ENCODE measurements at places on chromosomes 6 and 20.

- no peak for DNase-seq
These were observed 10.7 kb upstream of the ADRM1 start for GRCh38 chr20:62292108-62292507.

DNA sequence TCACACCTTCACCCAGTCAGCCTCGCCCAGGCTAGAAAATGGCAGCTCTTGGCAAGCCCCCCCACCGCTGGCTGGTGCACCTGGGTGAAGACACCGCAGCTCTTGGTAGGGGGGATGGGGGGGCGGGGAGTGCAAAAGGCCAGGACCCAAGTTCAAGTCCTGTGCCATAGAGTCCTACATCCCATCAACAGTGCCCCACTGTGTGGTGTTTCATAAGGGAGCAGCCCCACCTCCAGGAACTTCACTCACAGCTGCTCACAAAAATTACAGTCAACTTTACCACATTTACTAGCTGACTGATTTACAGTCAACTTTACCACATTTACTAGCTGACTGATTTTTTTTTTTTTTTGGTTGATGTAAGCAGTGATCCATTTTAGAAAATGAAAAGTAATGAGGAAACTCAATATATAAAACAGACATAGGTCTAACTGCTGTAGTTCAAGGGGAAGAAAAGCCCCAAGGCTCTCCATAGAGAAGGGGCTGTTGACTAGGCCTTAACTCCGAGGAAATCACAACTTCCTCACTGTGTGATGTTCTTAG is 208.9 kb upstream of the SNX9 start:
- no peak for DNase-seq

DNA sequence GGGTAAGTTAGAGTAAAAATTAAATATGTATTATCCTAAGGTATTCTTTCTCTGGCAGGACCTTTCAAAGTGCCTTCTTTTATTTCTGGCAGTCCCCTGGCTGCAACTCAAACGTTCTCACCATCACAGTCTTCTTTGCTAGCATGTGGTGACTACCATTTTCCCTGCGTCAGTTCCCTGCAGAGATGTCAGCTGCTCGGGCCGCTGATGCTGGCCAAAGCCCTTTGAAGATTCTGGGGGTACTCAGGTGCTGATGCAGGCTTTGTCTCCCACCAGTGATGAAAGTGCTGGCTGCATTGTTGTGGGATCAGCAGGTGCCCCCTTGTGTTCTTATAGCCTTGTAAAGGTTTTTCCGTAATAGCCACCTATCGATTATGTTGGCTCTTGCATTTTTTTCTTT is 140.1 kb downstream of the BTBD3 start:
- no peak for DNase-seq

DNA sequence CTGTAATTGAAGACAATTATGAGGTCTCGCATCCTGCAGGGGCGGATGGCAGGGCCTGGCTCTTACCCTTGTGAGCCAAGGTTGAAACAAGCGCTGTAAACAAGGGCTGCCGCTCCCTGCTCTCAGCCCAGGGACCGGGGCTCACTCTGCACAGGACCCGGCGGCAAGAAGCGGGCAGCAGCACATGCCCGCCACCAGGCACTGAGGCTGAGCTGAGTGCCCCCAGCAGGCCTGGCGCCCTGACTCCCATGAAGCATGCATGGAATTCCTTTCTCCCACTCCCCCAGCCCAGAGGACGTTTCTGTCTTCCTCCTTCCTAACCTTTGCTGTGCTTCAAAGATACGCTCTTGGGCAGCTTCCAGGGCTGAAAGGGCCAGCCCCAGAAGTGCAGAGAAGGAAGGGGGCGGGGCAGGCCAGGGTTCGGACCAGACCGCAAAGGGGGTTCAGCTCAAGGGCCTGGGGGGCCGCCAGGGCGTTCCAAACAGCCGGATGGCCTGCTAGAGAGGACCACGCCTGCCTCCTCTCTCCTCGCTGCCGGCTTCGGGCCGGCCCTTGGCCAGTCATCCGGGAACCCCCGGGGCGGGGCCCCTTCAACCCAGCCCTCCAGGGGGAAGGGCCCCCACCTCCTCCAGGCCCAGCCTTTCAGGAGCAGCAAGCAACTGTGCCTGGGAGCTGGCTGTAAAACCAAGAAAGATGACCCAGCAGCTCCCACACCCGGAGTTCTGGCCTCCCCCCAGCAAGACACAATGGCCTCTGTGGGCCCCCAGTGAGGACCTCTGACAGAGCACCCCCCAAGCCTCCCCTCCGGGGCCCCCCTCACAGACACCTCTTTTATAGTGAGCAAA is 109.9 kb downstream of the NOL4L start:
- no peak for DNase-seq

DNA sequence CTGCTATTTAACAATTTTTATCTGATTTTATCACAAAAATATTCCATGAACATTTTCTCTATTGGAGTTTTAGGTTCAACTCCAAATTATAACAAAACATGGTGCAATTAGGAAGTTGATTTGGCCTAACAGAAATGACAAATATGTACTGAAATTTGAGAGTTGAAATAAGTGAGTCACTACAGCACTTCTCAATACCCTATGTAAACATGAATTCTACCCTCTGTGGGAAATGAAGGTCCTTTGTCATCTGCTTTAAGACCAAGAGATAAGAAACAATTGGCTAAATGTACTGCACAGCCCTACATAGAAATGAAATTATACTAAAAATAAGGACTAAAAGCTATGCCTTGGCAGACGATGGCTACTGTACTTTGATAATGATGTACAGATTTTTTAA is 86.2 kb upstream of the BEND6 start:
- no peak for DNase-seq

GRCh38 chr6:84061613-84062398 is 28.2 kb downstream of the MRAP2 start:
- no peak for DNase-seq

Measured in stimulated activated CD4-positive, alpha-beta T cell treated with anti-CD3 and anti-CD28 coated beads, TNF-alpha, amount 100 ng/mL, for 48 hours (primary cell).